ENCODE measurements at places on chromosomes 13 and 19.

DNA sequence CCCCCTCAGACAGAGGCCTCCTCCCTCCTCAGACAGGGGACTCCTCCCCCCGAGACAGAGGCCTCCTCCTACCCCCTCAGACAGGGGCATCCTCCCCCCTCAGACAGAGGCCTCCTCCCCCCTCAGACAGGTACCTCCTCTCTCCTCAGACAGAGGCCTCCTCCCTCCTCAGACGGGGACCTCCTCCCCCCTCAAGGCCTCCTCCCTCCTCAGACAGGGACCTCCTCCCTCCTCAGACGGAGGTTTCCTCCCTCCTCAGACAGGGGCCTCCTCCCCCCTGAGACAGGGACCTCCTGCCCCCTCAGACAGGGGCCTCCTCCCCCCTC lies 13.9 kb downstream of the C3 start:
- DNase-seq: no peak

DNA sequence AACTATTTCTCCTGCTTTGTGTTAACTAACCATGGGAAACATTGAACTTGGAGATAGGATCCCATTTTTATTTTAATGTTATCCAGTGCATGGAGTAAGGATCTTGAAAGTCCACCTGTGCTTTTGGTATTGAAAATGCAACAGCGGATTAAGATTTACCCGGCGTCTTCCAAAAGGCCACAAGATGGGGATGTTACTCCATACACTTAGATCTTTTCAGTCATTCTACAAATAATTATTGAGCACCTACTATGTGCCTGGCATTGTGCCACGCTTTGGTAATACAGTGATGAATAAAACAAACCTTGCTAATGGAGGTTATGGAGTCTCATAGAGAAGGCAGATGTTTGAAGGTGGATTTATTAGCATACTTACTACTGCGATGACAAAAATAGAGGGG lies 56.9 kb downstream of the RFC3 start:
- no peak for DNase-seq

- no peak for DNase-seq
These were observed 88.4 kb downstream of the DNAJC15 start for GRCh38 chr13:43111559-43112400.

DNA sequence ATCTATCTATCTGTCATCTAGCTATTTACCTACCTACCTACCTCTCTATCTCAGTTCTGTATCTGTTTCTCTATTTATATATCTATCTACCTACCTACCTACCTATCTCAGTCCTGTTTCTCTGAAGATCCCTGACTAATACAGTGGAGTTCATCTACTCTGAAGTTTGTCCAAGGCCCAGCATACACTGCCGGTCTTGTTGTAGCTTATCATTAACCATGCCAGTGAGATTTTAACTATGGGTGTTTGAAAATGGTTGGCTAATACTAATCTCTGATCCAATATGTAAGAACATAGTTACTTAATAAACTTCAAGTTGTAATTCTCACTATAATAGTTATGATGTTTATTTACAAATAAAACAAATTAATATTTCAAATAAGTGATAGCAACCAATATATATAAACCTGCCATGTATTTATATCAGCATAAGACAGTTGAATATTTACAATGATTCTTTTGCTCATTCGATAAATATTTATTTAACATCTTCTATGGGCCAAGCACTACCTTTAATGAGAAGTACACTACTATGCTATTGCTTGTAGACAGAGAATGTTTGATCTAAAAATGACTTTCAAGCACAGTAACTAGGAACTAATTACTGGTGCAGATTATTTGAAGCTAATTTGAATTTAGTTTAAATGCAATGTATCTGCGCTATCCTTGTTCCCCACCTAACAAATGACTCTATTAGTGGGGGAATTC lies 242.1 kb downstream of the KLF5 start:
- DNase-seq: no peak

DNA sequence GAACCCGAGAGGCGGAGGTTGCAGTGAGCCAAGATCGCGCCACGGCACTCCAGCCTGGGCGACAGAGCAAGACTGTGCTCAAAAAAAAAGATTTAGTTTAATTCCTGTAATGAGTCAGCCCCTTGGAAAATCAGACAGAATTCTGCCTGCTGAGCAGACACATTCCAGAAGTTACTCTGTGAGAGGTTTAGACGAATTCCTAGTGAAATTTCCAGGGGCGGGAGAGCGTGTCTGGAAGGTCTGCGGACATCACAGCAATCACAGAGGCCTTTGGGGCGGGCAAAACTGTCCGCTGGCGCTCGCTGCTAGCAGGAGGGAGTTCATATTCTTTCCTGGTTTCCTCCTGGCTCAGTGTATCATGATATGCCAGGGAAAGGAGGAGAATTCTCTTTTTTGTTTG lies 17.5 kb downstream of the MISP start:
- DNase-seq: no peak

- DNase-seq: no peak
These were observed 3.6 kb downstream of the CD37 start for GRCh38 chr19:49338691-49339300.

DNA sequence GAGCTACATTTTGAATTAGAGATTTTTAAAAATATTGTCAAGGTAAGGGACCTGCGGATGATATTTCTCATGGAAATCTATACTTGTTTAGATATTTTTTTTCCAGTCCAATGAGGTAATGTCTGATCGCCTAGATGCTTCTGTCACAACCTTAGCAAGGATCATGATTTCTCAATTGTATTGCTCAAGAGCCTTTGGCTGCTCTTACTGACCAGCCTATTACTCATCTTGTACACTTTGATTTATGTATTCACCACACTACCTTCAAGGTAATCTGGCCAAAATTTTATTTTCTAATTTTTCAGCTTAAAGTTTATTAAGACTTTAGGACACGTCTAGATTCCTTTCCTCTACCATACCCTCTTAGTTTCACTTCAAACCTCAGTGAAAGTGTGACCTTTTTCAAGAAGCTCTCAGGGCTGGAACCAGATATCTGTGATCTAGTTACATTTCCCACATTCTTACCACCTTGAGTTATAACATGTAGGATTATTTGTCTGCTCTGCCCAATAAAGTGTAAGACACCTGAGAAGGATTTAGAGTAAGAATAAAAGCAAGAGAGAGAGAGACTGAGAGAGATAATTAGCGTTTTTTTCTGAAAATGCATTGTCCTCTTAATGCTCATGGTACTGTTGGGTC lies 197.1 kb downstream of the ITGBL1 start:
- peak; percentile 70 for DNase-seq

DNA sequence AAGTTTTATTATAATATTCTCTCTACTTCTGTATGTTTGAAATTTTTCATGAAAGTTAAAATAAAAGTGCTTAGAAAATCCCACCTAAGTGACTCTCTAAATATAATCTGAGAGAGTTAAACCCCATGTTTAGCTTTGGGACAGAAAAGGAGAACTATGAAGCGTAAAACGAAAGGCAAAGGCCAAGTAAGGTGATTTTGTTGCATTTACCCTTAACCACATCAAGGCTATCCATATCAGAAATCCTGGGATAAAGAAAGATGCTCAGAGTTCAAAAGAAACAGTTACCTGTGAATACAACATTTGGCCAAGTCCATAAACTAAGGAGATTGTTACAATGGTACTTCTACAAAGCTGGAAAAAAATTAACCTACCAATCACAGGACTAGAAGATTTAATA lies 31.3 kb downstream of the UBL3 start:
- no peak for DNase-seq

GRCh38 chr19:16280306-16280705 lies 44.3 kb upstream of the KLF2 start:
- DNase-seq: no peak

DNA sequence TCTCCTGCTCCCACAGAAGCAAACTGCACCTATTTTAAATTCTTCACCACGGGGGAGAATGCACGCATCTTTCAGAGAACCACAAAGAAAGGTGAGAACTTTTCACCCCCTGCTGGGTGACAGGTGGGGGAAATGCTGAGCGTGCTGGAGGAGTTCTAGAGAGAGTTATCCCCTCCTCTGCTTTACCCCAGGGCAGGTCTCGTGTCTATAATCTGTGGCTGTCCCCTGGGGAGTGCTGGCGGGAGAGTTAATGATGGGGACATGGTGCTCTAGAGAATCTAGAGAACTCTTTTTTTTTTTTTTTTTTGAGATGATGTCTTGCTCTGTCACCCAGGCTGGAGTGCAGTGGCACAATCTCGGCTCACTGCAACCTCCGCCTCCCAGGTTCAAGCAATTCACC lies 6.8 kb downstream of the CACNG6 start:
- no peak for DNase-seq

DNA sequence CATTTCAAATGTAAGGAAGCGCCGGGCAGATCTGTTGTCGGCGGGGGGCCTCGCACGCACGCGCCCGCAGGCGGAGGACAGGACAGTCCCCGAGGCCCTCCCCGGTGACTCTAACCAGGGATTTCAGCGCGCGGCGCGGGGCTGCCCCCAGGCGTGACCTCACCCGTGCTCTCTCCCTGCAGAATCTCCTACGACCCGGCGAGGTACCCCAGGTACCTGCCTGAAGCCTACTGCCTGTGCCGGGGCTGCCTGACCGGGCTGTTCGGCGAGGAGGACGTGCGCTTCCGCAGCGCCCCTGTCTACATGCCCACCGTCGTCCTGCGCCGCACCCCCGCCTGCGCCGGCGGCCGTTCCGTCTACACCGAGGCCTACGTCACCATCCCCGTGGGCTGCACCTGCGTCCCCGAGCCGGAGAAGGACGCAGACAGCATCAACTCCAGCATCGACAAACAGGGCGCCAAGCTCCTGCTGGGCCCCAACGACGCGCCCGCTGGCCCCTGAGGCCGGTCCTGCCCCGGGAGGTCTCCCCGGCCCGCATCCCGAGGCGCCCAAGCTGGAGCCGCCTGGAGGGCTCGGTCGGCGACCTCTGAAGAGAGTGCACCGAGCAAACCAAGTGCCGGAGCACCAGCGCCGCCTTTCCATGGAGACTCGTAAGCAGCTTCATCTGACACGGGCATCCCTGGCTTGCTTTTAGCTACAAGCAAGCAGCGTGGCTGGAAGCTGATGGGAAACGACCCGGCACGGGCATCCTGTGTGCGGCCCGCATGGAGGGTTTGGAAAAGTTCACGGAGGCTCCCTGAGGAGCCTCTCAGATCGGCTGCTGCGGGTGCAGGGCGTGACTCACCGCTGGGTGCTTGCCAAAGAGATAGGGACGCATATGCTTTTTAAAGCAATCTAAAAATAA lies 18.2 kb downstream of the IL17D start:
- DNase-seq: no peak

GRCh38 chr19:5369962-5370367 lies 29.4 kb upstream of the PTPRS start:
- no peak for DNase-seq

DNA sequence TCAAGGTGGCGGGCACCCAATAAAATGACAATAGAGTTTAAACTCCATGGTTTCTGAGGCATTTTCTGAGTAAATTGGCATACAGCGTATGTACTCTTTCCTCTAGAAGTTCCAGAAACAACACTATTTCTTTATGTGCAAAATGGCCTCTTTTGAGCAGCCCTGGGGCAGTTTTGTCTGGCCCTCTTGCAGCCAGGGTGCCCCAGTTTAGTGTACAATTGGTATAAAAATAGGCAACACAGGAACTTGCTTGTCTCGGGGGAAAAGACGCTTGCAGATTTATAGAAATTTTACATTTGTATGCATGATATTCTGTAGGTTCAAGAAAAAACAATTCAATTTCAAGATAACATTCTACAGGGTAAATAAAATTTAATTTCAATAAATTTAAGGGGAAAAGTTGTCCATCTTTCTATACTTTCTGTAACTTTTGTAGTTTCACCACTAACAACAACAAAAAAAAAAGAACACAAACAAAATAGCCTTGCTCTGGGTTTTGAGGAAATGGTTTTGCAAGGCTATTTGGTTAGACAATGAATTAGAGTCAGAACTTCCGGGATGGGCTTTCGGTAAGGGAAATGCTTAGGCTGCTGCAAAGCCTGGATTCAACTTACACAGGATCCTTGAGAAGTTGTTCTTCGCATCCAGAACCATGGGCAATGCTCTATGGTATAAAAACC lies 45.3 kb downstream of the LRCH1 start:
- no peak for DNase-seq

DNA sequence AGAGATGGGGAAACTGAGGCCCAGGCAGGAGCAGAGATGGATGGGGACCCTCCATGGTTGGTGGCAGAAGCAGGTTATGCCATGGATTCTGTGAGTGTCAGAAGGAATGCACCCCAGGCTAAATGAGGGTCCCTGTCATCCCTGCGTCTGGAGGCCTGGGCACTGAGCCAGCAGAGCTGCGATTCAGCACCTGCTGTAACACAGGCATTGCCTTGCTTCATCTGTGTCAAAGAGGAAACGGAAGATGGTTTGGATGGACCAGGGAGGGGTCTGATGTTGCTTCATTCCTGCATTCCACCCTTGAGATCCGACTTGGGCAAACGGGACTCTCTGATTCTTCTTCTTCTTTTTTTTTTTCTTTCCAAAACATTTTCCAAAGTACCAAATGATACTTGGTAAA lies 1.2 kb downstream of the C5AR1 start:
- DNase-seq: no peak

DNA sequence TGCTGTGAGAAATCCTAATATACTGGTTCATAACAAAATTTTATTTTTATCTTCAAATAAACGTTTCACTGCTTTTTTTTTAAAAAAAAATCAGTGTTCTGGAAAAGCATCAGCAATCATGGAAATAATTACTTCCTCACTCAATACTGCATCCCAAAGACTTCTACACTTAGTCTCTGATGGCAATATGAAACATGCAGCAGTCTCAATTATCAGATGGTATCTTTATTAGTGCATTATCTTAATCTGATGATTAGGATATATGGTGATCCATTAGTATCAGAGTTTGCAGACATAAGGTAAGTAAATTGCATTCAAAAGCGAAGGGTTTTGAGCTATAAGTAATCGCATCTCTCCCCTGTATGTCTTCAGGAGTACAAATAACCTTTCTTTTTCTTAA lies 218.3 kb upstream of the EDNRB start:
- no peak for DNase-seq

DNA sequence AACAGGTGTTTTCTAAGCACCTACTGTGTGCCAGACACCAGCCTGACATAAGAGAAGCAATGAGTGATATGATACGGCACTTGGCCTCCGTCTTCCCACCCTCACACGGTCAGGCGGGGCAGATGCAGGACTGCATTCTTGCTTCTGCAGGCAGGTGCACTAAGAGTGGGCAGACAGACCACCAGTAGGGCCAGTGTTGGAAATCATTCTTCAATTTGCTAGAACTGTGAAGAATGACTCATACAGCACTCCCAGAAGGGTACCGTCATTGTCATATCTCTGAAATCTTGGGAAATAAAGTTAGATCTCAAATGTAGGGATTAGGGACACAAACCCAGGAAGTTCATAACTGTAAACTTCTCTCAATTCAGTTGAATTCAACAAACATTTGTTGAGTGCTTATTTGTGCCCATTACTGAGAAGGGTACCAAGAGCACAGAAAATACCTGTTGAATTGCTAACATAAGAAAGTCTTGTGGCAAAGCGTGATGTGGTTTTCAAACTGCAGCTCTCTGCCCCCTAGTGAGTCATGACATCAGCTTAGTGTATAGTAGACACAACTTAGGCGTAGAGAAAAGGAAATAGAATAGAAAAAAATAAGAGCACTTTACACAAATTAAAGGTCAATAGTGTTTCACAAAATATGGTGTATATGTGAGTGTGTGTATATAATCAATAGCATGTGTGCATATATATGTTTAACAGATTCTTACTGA lies 76.1 kb downstream of the TEX26 start:
- no peak for DNase-seq

GRCh38 chr19:19489804-19490204 lies 25.5 kb downstream of the TSSK6 start:
- DNase-seq: no peak

Data from non-pigmented ciliary epithelial cell (primary cell).